Fibroblast of skin of left biceps (primary cell): ENCODE measurements at places on chromosomes 1 and 21.

- no peak for DNase-seq
Measured at GRCh38 chr1:248872752-248873408, 14.0 kb upstream of the ZNF692 start.

DNA sequence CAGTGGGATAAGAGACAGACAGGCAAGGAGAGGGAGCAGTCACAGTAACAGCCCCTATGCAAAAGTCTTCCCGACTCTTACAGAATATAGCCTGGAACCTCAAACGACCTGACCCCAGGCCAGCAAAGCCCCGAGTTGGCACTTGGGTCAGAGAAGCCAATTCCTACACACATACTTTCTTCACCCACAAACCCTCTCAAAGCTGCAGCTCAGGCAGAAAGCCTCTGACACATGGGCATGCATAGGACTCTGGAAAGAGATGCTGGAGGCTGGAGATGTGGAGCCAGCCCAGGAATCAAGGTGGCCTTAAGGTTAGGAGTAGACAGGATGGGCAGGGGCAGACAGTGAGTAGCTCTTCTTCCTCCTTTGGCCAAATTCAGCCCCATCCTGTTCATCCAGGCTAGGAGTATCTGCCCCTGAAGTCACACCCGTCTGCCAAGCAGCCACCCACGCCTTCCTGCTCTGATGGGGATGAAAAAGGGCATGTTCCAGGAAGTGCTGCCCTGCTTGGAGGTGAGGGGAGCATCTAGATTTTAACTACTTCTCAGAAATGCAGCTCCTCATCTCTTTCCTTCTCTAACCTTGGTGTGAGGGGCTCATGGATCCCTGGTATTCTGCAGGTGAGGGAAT is 7.8 kb downstream of the SLC41A1 start:
- no peak for DNase-seq

- DNase-seq = no peak
Measured at GRCh38 chr1:3139871-3140361, 70.9 kb downstream of the PRDM16 start.

DNA sequence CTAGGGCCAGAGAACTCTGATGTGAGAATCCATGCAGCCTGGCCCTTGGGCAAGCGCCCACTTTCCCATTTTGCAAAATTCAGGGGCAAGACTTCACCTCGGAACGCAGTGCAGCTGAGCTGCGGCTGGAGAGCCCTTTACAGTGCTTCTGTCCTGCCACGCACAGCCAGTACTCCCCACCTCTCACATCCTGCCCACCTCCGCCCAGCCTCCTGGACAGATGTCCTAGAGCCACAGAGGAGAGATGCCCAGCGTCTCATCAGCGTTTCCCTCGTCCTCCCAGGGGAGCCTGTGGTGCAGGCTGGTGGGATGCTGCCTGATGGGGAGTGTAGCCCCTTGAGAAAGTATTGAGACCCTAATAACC is 29.6 kb downstream of the RUNX3 start:
- DNase-seq = no peak

DNA sequence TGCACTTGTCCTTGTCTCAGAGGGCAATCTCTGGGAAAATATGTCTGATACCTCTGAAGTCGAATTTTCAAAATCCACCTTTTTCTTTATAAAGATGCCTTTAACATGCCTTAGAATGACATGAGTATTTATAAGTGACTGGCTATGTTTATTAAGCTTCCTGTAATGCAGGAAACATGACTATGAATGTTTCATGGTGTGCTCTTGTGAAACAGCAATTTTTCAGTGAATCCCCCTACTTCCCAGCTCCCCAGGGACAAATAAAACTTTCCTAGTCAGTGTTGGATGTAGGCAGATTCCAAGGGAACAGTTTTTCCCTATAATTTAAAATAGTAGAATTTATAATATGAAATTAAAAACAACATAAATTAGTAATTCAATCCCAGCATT is 437.0 kb downstream of the LMO4 start:
- DNase-seq = peak; percentile 72

GRCh38 chr1:85334962-85335361 is 58.5 kb upstream of the BCL10 start:
- DNase-seq = no peak

- DNase-seq = no peak
Measured at GRCh38 chr21:32525282-32525681, 60.0 kb downstream of the TCP10L start.

- no peak for DNase-seq
Measured at GRCh38 chr1:201730611-201731010, 98.3 kb upstream of the IPO9 start.

- no peak for DNase-seq
Measured at GRCh38 chr1:231040019-231040799, at the start of gene FAM89A. FAM89A (minus strand) TSS chr1:231040254; CDS start chr1:231040211, 43 bp downstream.

GRCh38 chr1:11170102-11170501 is 19.1 kb upstream of the ANGPTL7 start:
- no peak for DNase-seq

DNA sequence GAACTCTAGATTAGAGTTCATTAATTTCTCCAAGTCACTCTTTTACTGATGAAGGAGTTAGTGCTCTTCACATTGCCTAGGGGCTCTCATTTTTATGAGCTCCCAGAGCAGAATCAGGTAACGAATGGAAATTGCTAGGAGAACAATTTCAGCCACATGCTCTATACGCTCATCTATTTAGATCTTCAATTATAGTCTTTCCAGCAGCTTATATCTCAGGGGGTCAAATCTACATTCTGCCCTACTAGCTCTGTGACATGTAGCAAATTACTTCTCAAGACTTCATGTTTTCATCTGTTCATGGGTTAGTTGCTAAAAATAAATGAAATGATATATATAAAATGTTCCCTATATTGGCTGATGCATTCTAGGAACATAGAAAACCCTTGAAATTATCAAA is 183.6 kb downstream of the PLPP3 start:
- no peak for DNase-seq

DNA sequence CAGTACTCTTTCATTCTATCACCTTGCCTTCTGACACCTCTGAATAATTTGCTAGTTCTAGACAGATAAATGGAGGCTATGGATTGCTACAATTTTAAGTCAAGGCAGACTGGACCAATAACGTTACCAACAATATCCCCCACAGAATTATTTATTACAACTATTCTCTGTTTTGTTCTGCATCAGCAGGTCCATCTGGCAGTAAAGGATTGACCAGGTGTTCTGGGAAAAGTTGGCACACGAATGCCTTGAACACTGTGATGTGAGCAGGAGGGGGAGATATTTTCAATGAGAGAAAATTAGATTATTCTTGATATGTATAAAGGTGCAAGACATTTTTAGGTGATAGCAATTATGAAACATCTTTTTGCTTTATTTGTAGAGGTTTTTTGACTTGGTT is 718.8 kb upstream of the TMPRSS15 start:
- DNase-seq = no peak

DNA sequence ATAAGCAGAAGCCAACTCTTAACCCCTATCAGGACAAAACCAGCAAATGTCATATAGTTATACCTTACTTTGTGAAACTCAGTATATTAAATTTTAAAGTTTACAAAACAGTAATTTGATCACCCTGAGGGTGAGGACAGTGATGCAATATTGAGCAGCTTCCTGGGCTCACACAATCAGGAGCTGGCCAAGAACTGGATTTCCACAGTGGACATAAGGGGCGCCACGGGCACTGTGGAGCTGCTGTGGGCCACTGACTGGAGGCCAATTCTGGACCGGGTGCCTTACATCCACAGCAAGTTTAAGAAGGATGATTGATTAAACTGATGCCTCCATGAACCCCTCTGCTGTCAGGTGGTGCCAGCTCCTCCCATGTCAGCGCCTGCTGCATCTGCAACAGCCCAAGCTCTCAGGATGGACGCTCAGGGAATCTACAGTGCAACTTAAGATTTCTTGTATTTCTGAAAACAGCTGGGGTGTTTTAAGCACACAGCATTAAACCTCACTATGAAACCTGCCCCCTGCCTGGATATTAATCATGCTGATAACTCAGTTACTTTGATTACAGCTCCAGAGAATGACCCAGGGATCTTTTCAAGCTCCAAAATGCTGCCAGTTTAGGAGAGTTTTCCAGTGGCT is 55.9 kb downstream of the TOR3A start:
- DNase-seq = no peak

- DNase-seq = no peak
Measured at GRCh38 chr1:102472520-102472919, 475.8 kb upstream of the OLFM3 start.

DNA sequence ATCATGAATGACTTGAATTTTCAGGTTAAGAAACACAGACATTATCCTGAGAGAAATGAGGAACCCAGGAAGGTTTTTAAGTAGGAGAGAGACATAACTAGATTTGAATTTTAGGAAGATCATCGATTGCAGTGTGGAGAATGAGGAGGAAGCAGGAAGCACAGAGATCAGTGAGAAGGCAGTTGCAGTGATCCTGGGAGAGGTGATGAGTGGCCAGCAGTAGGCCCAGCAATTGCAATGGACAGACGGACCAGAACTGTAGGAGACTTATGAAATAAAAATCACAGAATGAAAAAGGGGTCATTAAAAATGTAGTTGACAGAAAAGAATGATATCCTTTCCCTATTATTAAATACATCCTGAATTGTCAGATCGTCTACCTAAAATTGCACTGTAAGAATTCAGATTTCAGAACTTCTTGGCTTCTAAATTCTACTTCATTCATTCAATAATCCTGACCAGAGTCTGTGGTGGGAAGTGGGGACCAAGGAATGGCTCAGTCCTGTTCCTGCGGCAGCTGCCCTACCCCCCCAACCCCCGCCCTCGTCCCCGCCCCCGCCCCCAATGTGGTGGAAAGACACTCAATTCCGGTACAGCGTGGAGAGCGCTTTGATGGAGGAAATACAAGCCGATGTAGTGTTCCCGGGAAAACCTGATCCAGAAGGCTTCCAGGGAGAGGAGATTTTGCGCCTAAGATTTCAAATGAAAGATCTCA is 35.1 kb downstream of the SLC2A1 start:
- no peak for DNase-seq

DNA sequence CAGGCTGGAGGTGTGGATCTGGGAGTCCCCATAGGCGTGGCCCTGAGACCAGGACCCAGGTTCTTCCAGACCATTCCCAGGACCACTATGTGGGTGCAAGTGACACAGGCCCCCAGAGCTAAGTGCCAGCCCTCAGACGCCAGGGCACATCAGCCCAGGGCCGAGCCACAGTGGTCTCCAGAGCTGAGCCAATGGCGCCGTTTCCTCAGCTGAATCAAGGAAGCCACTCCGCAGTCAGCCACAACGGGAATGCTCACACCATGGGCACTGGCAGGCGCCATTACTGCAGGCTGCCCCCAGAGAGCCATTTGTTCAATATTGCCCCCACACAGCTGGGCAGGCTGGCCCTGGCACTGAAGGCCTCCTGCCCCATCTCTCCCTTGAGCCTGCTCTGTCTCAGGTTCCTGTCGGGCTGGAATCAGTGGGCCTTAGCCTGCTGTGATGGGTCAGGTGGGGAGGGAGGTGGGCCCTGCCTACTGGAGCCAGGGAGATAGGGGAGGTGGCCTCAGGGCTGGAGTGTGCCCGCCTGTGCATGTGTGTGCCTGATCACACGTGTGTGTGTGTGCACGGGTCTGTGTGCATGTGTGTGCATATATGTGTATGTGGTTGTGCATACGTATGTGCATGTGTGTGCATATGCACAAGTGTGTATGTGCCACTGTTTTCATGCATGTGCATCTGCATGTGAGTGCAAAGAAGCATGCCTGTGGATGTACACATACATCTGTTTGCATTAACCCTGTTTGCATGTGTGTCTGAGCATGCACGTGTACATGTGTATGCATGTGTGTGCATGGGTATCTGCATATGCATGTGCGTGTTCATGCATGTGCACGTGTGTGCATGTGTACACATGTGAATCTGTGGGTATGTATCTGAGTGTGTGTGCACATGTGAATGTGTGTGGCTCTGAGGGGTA is 6.1 kb downstream of the GJC2 start:
- DNase-seq = no peak

DNA sequence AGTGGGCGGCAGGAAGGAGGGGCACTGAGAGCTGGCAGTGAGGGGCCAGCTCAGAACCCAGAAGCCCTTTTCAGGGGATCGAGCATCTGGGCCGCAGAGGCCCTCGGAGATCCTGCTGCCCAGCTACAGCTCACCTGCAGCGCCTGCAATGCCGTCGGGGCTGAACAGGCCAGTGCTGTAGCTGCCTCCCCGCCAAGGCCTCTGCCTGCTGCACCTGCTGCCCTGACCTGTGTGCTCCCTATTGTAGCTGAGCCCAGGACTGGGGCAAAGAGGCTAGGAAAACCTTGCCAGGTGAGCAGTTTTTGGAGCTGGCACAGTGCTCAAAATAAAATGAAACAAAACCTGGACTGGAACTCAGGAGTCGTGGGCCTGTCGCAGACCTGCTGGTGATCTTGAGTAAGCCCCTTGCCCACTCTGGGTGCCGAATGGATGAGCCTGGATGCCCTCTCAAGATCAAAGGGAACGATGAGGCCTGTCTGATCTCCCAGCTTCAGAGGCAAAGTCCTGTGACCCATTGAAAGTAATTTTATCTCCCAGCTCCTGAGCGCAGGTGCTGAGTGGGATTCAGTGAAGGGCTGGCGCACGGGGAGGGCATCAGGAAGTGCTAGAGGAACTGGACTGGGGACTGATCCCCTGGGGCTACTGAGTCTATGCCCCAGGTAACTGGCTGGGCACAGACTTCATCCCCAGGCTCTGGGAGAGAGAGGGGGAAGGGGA is 154.6 kb downstream of the FOXD2 start:
- no peak for DNase-seq

DNA sequence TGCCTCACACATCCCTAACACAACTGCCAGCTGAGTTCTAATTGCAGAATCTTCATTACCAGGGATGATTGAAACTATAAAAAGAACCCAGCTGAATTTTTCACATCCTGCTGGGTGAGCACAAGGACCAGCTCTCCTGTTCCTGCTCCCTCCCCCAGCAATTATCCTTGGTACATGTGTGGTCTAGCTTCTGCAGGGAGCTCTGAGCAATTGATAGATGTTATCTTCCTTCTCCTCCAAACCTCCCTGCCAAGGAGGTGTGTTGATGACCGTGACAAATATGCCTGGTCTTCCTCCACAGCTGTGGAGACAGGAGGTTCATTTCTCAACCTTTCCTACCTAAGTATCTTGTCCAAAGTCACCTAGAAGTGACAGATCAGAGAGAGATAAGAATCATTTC is 65.3 kb upstream of the MAN1A2 start:
- DNase-seq = no peak

DNA sequence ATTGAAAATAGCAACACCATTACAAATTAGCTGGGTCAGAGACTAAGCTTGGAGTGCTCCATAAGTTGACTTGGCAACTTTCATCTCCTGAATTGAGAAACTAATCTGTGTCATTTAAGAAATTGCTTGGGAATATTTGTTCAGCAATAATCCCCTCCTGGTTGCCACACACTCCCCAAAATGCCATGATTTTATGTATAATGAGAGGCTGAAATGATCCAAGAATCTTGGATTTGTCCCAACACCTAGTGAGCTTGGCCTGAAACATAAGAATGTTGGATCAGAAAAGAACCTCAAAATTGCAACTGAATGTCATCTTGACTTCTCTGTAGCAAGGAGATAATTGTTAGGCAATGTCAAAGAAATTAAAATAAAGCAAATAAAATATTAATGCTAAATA is 805.9 kb upstream of the ADAMTS5 start:
- DNase-seq = peak; percentile 38

- no peak for DNase-seq
Measured at GRCh38 chr1:93607814-93608186, 73.8 kb downstream of the BCAR3 start.

GRCh38 chr1:201585901-201586300 is 47.0 kb downstream of the NAV1 start:
- no peak for DNase-seq

- DNase-seq = no peak
Measured at GRCh38 chr1:54865238-54866073, 21.5 kb downstream of the DHCR24 start.
